NCI-H146 (cell line): ENCODE measurements at places on chromosomes 16 and 17.

DNA sequence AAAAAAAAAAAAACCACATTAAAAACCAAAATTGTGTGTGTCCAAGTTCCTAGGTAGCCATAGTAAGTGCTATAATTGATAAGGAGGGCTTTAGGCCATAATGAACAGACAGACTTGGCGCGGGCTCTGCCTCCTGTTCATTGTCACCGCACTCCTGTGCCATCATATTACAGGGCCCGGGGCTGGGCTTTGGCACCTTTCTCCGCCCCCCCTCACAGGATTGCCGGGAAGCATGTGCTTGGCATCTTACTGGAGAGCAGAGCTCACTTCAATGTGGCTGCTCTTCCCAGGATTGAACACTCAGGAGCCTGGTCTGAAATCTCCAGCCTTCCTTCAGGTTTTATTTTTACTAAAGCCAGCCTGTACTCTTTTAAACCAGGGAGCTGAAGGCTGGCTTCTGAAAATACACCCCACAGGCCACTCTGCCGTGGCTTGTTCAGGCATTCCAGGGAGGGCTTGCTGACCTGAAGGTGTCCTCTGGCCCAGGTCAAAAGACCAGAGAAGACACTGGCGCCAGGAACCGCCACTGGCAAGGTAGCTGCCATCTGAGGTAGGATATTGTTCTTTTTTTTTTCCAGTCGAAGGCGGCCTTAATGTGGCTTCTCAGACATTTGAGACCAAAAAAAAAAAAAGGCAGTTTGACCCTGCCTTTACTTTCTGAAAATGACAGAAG, 39.3 kb downstream of the DHRS7B start:
- no peak for DNase-seq

- peak; percentile 74 for DNase-seq
Measured at GRCh38 chr16:23145186-23145585, 4.1 kb downstream of the USP31 start.

- no peak for DNase-seq
Measured at GRCh38 chr16:86826941-86827340, 248.6 kb downstream of the FOXL1 start.

DNA sequence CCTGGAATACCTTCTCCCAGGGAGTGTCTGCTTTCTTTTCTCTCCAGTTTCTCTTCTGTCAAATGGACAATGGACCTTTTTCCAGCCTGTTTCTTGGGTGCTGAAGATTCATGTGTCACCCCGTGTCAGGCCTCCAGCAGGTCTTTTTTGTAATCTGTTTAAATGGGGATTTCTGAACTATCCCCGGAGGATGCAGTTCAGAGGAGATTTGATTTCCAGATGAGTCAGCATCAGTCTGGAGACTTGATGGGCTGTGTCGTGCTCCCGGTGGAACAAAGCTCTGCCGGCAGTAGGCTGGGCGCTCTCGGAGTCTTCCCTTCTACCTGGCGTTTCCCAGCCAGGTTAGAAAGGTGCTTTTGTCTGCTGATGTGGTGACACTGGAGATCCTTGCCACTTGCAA, 440.6 kb downstream of the HS3ST3B1 start:
- DNase-seq: no peak
